GM12891 (cell line): ENCODE measurements at places on chromosomes 12 and 14.
A peak's percentile ranks its signal among the peaks of the same experiment; 100 is the strongest.

DNA sequence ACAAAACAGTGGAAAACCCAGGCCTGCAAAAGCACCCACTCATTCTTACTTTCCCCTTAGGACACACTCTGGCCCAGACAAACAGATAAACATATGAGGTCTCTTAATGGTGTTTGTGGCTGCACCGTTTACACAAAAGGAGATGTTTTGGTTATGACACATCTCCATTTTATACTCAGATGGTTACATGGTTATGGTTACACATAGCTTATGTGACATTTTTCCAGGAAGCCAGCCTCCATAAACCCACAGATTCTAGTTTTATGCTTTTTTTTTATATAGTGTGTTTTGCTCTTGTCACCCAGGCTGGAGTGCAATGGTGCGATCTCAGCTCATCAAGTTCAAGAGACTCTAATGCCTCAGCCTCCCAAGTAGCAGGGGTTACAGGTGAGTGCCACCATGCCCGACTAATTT, 3.5 kb upstream of the KLRD1 start:
- DNase-seq: no peak

- no peak for DNase-seq
Measured at GRCh38 chr12:15532364-15532977, 210.2 kb downstream of the PTPRO start.

GRCh38 chr12:131087991-131088700, 134.4 kb downstream of the ADGRD1 start:
- DNase-seq: no peak

GRCh38 chr14:89060191-89060590, 235.7 kb downstream of the TTC8 start:
- no peak for DNase-seq

DNA sequence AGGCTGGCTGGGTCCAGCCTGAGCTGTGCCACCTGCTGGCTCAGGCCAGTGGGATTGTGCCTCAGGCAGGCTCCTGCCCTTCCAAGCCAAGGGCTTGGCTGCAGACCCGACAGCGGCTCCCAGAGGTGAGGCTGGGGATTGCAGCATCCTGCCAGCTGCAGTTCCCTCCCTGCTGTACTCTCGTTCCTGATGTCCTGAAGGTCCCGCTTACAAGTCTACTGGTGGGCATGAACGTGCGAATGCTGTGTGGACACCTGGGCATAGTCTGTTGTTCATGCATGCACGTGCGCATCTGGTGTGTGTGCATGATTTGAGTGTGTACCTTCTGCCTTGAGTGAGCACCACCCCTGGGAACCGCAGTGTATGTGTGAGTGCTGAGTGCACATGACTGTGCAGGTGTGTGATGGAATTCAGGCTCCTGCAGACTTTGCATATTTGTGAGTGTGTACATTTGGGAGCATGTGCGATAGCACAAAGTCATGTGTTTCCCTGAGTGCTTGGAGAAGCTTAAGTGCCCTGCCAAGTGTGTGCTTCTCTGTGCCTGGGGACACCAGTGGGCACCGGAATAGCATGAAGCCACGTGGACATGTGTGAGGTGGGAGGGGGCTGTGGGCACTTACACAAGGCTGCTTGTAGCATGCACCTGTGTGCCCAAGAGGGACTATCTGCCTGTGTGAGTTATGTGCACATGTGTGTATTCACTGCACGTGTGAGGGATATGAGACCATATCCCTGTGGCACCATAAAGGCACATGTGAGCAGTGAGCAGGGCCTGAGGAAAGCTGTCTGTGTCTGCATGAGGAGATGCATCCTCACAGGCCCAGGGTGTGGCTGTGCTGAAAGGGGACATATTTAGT, 19.3 kb upstream of the KRT7 start:
- DNase-seq: peak; percentile 66

DNA sequence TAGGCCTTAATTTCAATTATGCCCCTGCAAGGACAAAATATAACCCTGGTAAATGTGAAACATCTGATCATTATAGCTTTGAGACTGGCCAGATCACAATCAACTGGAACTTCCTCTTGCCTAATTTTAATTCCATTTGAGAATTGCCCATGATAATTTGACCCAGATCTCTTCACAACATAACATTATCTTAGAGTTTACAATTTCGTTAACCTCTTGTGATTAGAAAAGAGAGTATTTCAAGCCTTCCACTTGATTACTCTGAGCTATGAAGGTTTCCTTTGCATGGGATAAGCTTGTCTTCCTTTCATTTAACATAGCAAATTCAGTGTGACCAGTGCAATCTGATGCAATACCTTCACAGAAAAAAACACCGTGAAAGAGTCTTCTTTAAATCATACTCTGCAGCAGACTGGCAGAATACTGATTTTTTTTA, 143.6 kb downstream of the DUSP6 start:
- no peak for DNase-seq

DNA sequence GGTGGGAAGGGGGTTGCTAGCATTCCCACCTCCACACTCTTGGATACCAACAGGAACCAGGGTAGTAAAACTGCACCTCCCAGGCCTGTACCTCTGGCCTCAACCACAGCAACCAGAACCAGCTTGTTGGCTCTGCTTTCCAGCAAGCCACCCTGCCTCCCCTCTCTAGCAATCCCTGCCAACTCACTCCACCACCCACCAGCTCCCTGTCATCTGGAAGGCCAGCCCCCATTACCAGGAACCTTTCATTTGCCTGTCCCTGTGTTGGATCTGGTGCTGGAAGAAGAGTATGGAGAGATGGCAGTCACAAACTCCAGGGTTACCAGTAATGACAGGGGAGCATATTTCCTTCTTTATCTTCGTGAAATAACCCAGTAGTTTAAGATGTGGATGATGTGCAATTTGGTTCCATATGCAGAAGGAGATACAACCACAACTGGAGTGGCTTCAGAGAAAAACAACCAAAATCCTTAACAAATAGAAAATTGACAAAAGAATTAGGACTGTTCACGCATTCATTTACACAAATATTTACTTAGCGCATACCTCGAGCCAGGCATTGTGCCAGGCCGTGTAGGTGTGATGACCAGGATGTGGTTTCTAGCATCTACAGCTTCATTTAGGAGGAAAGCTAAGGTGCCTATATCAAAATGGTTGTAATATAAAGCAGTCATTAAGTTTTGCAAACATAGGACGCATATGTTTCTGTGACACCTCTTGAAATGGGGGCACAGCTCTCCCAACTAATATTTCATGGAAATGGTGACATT, 3.4 kb downstream of the B4GALNT3 start:
- no peak for DNase-seq

DNA sequence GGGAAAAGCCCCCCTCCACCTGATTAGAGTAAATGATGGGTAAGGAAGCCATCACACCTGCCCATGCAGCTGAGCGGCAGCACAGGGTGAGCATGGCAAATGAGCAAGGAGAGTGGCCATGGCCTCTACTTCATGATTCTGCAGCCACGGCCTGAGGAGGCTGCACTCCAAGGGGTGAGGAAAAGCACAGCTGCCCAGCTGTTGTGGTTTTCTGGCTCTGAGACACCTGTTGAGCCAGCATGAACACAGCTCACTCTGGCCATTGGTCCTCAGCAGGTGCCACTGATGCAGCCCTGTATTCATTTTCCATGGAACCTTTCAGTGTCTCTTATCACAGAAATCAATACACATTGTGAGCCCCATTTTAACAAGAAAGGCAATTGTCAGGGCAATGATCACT, 707.2 kb downstream of the AACS start:
- no peak for DNase-seq

GRCh38 chr12:18323159-18323558, 61.8 kb downstream of the PIK3C2G start:
- no peak for DNase-seq

GRCh38 chr12:49794021-49794420, 34.2 kb downstream of the NCKAP5L start:
- no peak for DNase-seq

- no peak for DNase-seq
Measured at GRCh38 chr14:30532264-30532663, 26.7 kb upstream of the G2E3 start.

DNA sequence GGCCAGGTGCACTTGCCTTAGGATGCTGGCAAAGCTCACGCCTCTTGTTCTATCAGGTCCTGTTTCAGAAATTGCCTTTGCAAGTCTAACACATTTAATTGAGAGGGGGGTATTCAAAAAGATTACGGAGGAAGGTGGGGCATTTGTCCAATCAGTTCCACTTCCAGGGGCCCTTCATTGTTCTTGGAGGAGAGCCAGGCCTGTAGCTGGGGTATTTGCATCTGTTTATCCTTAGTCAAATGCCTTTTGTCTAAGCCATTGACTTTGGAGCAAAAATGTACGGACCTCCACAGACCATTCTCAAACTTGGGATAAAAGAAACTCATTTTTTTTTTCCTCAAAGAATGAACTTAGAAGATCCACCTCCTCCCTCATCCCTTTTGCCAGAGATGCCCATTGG, 582.0 kb downstream of the BCL11B start:
- DNase-seq: no peak

DNA sequence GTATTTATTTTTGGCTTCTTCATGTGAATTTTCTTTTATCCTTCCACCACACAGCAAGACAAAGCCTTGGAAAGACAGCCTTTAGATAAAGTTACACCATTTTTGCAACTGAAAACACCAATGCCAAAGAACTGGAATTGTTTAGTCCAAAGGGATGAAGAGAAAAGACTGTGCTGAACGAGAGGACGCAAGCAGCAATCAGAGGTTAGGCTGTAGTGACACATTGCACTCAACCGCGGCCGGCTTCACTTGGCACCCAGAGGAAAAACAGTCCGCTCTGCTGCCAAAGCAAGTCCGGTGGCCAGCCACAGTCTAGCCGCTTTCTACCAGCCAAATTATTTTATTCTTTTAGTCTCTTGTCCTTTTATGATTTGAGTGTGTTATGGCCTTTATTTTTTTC, 49.1 kb upstream of the KCNJ8 start:
- no peak for DNase-seq

DNA sequence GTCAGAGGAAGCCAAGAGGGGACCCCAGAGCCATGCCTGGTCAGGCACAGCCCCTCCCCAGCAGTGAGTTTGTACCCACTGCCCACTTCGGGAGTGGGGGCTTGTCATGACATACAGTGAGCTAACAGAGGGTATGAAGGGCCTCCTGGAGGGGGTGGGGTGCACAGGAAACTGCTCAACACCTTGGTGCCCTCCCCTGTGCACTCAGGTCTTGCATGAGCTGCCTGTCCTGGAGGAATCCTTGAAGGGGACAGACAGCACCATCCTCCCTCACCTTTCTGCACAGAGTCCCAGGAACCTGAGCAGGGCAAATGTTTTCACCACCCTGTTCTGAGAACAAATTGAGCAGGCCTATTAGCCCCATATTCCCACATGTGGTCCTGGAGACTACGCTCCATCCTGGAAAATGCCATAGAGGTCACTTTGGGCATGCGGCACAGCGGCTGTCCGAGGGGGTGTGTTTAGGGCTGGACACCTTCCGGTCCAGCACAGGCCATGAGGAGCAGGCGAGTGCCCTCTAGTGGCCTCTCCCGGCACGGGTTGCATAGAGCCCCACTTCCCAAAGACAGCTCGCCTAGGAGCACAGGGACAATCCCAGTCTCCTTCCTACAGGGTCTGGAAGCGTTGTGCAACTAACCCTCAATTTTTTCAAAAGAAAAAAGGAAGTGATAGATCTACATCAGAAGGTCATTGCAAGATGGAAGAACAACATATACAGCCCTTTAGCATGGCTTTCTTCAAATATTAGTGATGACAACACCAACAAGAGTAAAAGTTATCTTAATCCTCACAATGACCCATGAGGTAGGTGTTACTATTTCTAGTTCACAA, 31.9 kb upstream of the ZFP36L1 start:
- no peak for DNase-seq

- no peak for DNase-seq
Measured at GRCh38 chr12:94856324-94856723, 147.2 kb downstream of the NDUFA12 start.

GRCh38 chr12:107396991-107397390, 288.6 kb upstream of the PWP1 start:
- DNase-seq: no peak

DNA sequence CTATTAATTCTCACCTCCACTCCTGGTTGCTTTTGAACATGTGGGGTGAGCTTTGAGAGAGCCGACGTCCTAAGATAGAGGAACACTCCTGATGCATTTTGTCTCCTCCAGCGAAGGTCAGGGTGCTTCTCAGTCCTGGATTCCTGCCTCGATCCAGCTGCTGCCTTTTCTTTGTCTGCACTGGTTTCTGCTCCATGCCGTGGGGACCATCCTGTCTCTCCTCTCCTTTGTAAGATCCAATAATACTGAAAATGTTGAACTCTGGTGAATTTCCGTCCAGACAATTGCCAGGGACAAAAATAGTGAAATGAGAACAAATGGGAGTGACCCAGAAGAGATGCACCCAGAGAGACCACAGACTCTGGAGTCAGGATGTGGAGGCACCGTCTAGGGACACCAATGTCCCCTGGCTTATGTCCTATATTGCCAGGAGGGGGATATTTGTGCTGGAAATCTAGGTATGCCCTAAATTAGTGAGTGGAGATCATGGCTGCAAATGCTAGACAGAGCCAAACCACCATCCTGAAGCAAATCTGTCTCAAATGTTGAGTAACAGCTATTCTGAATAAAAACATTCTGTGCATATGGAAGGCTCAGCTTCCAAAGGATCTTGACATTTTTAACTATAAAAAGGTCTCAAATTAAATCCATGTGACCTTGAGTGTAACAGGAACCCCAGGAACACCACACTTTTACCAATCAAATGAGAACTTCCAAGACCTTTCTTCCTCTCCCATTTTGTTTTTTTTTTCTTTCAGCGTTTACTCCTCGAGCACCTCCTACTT, 170.9 kb downstream of the PPM1H start:
- no peak for DNase-seq

DNA sequence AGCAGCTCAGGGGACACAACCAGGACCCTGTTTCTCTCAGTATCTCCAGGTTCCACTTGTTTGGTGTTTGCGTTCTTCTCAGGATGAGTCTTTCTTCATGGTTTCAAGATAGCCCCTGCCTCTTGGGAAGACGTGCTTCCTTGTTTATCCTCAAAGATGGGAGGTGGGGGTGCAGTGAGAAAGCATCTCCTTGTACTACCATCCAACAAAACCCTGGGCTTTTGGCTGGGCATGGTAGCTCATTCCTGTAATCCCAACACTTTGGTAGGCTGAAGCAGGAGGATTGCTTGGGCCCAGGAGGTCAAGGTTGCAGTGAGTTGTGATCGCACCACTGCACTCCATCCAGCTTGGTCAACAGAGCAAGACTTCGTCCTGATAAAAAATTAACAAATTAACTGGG, 21.0 kb upstream of the TUNAR start:
- DNase-seq: no peak

- DNase-seq: no peak
Measured at GRCh38 chr14:71597287-71597920, 334.8 kb upstream of the RGS6 start.

DNA sequence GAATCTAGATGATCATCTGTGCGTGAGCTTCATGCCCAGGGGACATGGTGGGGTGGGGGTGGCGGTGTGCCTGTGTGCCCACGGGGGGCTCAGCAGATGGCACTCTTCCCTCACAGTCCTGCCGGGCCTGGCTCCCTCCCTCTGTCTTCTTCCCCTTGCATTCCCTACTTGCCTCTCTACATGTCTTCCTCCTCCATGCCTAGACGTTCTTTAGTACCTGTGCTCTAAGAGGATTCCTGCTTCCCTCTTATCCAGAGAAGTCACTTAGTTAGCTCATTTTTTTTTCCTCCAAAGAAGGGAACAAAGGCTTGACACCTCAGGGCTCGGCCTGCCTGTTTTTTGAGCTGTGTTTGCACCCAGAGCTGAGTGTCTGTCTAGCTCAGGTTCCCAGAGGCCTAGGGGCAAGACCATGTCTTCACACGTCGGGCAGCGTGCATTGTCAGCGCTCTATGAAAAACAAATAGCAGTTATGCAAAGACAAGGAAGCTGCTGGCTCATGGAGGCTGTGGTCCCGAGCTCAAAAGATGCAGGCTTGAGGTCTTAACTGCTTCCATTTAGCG, 48.8 kb downstream of the NINJ2 start:
- DNase-seq: no peak
